ENCODE measurements at places on chromosomes 3 and 15. TPM values are rescaled to one million over a fixed set of nuclear protein-coding genes. Genes with fewer than 3 reads are reported as not detected.

DNA sequence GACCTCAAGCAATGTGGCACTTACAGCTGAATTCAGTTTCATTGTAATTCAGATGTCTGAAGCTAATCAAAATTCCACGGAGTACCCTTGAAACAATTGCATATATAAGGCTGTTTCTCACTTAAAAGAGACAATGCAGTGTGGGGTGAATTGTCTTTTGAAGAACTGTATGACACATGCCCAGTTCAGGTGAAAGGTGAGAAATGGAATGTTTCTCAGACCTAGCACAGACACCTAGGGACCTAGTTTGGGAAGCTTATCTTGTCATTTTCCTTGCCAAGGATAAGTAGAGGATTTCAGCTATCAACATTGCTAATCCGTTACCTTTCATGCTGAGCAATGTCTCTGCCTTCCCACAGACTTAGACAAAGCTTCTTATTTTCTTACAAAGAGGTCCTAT, 36.3 kb downstream of the MBNL1 start:
- DNase-seq, result no peak

Gene ZBTB20
- 2.8 TPM for total RNA-seq

GRCh38 chr15:36358094-36358493, 221.3 kb upstream of the CDIN1 start:
- no peak for DNase-seq

GRCh38 chr3:57961828-57962447, 46.3 kb upstream of the FLNB start:
- peak; percentile 69 for DNase-seq

Gene VIPR1
- 0.41 TPM for total RNA-seq

Gene GPR27
- total RNA-seq, result not detected

- DNase-seq, result no peak
Measured at GRCh38 chr15:75751891-75752290, 39.2 kb upstream of the CSPG4 start.

Gene NAALADL2
- total RNA-seq, result 0.29 TPM

Gene PPP1R14D
- not detected for total RNA-seq

Gene TEX55
- not detected for total RNA-seq

Gene IQCF2
- not detected for total RNA-seq

DNA sequence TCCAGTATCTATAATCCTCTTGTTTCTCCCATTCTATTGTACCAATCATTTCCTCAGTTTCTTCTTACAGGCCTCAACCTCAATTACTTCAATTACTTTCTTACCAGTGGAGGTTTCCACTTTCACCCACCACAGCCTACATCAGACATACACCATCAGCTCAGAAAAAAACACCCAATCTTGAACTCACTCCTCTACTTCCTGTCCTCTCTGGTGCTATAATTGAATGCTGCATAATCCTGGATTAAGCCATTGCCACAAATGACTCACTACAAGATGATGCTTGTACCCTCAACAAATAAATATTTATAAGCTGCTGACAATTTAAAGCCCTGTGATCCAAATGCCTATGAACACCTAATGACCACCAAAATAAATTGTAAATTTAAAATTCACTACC, 18.5 kb downstream of the RYK start:
- no peak for DNase-seq

Gene ACP3
- 0.36 TPM for total RNA-seq

Gene HYAL1
- 0.14 TPM for total RNA-seq

GRCh38 chr3:9947025-9947995, 4.9 kb downstream of the PRRT3 start:
- DNase-seq, result no peak

- DNase-seq, result no peak
Measured at GRCh38 chr3:69748503-69748902, 9.2 kb downstream of the MITF start.

Gene CCR3
- total RNA-seq, result not detected

- no peak for DNase-seq
Measured at GRCh38 chr15:49817100-49817499, 196.3 kb downstream of the DTWD1 start.

- no peak for DNase-seq
Measured at GRCh38 chr15:62046078-62046743, 14.0 kb downstream of the VPS13C start.

DNA sequence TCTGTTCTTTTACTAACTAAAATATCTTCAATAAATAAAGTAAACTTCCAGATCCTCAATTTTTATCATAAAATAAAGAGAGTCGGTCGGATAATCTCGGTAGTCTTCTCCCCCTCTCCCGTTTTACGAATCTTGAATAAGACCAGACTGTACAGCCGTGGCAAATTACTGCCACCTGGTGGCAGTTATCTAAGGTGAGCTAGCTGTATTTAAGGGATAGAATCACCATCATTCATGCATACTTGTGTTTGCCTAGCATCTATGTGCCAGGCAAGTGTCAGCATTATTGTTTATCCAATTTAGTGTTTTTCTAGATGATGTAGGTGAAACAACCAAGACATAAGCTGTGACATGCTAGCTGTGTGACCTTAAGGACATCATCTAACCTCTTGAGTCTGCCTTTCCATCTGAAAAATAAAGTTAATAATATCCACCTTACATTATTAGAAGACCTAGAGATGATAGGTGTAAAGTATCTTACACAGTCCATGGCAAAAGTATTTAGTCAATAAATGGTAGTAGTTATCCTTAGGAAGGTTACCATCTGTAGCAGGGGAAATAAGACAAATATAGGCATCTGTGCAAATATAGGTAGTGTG, 21.3 kb downstream of the DUT start:
- peak; percentile 87 for DNase-seq

DNA sequence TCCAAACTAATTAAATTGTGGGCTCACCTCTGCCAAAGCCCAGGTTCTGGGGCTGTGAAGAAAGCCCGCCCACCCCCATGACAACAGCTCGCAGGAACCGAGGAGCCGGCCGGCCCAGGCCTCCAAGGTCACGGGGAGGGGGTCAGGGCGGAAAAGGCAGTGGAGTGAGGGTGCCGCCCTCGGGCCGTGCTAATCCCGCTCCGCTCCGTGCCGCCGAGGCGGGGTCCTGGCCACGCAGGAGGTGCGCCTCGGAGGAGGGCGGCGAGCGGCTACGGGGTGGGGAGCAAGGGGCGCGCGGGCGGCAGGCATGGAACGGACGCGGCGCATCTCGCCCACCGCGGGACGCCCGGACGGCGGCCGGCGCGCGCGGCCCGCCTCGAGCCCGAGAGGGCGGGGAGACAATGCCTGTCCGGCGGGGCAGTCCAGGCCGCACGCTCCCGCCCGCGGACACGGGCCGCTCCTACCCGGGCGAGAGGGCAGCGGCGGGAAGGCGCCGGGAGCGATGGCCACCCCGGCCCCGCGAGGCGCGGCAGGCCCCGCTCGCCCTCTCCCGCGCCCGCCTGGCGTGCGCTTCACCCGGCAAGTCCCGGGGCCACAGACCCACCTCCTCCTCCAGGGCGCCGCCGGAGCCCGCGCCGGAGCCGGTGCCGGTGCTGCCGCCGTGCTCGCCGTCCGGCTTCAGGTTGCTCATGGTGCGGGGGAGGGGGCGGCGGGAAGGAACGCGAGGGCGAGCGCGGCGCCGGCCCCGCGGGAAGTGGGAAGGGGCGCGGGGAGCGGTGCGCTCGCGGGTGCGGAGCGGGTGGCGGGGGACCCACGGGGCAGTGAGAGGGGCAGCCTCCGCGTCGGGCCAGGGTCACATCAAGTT, 528 bp downstream of the RBPMS2 start:
- no peak for DNase-seq

Gene AGTR1
- not detected for total RNA-seq

DNA sequence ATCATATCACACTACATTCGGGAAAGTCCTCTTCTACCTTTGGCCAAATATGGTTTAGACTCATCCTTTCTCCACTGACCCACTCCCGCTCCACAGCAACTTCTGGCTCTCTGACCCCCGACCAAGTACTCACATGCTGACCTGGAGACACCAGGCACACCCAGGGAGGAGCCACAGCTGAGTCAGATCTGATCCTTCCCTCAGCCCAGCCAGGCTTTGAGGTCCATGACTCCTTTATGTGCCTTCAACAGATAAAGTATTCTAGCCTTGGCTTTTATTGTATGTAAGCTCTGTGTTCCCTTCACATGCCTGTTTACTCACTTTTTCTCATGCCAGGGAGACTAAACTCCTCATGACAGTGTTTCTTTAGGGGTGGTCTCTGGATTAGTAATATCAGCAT, 166.9 kb upstream of the UMPS start:
- DNase-seq, result no peak

Gene APOD
- not detected for total RNA-seq

Gene PTX3
- not detected for total RNA-seq

DNA sequence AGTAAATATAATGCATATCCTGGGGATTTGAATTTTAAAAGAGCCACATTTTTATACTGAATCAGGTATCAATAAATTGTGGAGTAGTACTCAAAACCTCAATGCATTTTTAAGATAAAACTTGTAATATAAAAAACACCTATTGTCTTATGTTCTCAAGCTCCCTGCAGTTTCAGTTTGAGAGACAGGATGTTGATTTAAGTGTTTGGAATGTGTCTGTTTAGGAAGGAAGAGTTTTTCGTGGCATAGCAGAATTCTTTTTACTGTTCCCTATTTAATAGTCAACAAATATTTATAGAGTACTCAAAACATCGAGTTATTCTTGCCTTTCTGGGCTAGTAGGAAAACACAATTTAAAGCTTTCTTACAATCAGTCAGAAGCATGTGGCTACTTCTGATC, 146.1 kb upstream of the BCHE start:
- no peak for DNase-seq

Gene SCAMP5
- total RNA-seq, result 46.6 TPM

DNA sequence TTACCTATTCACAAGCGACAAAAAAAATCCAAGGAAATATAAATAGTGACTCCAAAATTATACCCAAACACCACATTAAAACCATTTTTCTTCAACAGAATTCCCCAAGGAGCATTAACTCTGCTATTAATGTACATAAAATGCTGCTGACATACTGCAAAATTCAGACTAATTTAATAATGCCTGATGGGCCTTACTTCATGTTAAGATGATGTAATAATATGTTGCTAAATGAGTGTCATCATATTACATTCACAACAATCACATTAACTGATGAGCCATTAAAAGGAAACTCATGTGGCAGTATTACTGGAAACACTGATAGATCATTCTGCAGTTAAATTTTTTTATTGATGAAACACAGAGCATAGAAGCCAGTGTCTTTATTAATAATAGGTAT, 204.9 kb upstream of the CGNL1 start:
- no peak for DNase-seq

DNA sequence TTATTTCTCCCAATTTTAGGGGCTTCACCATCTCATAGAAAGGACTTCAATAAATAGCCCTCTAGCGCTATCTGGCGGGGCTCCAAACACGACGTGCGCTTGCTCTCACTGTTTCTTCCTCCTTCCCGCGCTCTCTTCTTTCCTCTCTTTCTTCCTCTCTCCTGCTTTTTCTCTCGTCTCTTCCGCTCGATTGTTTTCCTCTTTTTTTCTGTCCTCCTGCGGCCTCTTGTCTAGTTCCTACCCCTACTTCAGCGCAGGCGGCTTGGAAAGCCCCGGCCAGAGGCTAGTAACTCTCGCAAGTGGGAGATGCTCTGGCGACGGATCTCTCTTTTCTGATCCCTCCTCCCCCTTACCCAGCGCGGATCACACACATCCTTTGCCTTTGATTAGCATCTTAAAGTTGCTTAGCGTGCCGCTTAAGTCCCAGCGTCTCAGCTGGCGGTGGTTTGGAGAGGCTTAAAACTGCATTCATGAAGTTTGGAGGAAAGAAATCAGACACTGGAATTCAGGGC, 6.2 kb upstream of the MEIS2 start:
- peak; percentile 74 for DNase-seq

- DNase-seq, result no peak
Measured at GRCh38 chr15:92049290-92049989, 195.9 kb downstream of the SLCO3A1 start.

DNA sequence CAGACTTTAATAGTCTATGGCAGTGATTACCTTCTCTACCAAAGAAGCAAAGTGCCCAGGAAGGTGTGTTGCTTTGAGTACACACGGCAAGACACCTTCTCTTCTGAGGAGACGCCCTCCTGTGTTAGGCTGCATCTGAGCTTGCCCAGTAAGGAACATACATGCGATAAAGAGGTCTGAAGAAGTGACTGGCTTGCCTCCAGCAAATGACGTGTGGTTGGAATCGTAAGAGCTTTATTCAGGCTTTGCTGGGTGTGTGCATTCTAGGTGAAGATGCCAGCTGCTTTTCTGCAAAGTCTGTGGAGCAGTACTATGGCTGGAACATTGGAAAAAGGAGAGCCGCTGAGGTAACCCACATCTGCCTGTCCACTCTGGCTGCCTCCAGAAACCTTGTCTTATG, 22.4 kb downstream of the MAP6D1 start:
- DNase-seq, result no peak

Gene INAFM2
- total RNA-seq, result 5.8 TPM

- DNase-seq, result no peak
Measured at GRCh38 chr15:52171386-52171785, 19.8 kb downstream of the GNB5 start.

GRCh38 chr3:159458010-159458409, 530.6 kb upstream of the IL12A start:
- DNase-seq, result no peak

GRCh38 chr3:107117922-107118536, 259.2 kb upstream of the CCDC54 start:
- peak; percentile 72 for DNase-seq

Gene CCDC80
- total RNA-seq, result not detected

GRCh38 chr3:98778852-98779413, 15.8 kb downstream of the ST3GAL6 start:
- DNase-seq, result peak; percentile 14

- peak; percentile 86 for DNase-seq
Measured at GRCh38 chr3:123258811-123259420, 57.2 kb downstream of the SEC22A start.

Gene PROK2
- not detected for total RNA-seq

Gene SCG3
- not detected for total RNA-seq

Gene KNG1
- not detected for total RNA-seq

DNA sequence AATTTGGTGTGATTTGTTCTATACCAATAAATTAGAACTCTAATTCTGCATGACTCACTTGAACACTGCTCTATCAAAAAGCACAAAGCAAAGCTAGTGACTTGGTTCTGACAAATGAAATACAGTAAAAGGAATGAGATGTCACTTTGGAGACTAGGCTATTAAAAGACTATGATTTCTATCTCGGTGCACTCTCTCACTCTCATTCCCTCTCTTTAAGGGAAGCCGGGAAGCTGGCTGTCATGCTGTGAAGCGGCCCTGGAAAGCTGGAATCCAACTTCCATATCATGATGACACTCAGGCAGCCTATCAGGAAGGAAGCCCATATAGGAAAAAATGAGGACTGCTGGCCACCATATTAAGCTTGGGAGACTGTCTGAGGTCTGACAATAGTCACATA, 590.1 kb upstream of the CBLB start:
- no peak for DNase-seq

Gene FEZF2
- not detected for total RNA-seq

All from Karpas-422 (cell line).